ENCODE measurements at places on chromosomes 3 and 15.

GRCh38 chr3:46423588-46423987 is 16.5 kb downstream of the CCRL2 start:
- no peak for DNase-seq

DNA sequence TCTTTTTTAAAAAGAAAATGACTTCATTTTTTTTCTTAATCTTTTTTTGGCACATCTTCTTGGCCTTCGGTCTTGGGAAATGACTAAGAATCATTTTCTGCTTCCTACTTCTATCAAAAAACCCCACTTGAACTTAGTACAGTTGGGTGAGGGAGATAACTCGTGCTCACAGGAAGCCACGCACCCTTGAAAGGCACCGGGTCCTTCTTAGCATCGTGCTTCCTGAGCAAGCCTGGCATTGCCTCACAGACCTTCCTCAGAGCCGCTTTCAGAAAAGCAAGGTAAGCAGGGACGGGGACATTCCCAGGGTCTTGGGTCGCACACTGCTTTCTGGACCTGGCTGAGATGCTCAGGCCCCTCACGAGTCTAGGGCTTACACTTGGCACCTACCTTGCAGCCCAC is at the start of gene CCR4:
TSS of gene CCR4 (plus strand) at position 235 of the 402 bp plus-strand sequence. CDS start 1,779 bp downstream, outside the sequence.
- DNase-seq: no peak

GRCh38 chr3:107973152-107973551 is 117.7 kb downstream of the CD47 start:
- no peak for DNase-seq

GRCh38 chr3:151372063-151372820 is 12.3 kb downstream of the P2RY12 start:
- no peak for DNase-seq

- DNase-seq: no peak
Observed at GRCh38 chr3:11161666-11162065, 7.4 kb downstream of the HRH1 start.

DNA sequence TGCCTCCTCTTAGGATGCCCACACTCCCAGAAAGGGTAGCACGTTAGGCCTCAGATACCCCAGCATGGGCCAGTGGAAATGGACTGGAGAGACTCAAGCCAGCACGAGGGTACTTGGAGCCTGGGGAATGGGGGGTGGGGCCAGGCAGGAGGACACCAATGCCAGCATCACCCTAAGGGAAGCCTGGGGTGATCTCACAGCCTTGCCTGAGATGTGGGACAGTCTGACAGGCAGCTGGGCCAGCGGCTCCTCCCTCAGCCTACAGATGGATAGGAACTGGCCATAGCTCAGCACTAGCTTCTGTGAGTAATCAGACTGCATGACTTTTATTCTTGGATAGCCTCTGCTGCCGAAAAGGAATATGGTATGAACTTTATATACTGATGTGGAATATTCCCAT is 59.6 kb upstream of the MRPS22 start:
- no peak for DNase-seq
